Hematopoietic multipotent progenitor cell treated with erythropoietin and hydrocortisone succinate and interleukin-3 and kit ligand, for 4 days (in vitro differentiated cells): ENCODE measurements at places on chromosomes 7 and 10.

GRCh38 chr10:14332903-14333302 is 2.2 kb upstream of the FRMD4A start:
- no peak for DNase-seq

DNA sequence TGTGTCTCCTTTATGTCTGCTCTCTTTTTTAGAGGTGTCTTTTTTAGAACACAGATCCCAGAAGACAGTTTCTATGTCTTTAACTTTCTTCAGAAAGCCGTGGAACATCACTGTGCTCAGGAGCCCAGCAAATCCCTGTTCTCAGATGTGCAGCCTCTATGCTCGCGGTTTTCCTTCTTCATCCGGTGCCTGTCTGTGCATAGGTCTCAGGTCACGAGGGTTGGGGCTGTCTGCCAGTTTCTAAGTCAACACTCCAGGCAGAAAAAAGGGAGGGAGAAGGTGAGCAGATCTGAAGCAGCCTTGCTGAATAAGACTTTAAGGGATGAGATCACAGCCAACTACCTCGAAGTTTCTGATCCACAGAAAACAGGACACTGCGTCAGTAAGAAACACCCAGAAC is 68.5 kb downstream of the CRTAC1 start:
- DNase-seq = no peak

- no peak for DNase-seq
Measured at GRCh38 chr7:157129907-157130460, 8.7 kb upstream of the UBE3C start.

DNA sequence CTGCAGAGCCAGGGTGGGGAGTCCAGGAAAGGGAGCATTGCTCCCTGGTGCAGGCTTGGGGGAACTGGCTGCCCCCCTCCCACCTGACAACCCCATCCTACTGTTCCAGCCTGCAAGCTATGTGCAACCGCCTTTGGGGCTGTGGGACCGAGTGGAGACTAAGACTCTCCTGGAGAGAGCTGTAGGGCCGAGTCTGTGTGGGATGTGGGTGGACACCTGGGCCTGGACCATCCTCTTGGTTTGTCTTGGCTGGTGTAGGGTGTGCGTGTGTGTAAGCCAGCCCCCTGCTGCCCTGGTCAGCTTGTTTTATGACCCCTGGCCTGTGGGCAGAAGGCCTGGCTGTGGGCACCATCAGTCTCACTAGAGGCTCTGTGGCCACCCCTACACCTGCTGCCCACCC is 1.6 kb upstream of the RAMP3 start:
- DNase-seq = no peak

GRCh38 chr10:79266543-79267312 is 80.5 kb upstream of the PPIF start:
- peak; percentile 76 for DNase-seq

DNA sequence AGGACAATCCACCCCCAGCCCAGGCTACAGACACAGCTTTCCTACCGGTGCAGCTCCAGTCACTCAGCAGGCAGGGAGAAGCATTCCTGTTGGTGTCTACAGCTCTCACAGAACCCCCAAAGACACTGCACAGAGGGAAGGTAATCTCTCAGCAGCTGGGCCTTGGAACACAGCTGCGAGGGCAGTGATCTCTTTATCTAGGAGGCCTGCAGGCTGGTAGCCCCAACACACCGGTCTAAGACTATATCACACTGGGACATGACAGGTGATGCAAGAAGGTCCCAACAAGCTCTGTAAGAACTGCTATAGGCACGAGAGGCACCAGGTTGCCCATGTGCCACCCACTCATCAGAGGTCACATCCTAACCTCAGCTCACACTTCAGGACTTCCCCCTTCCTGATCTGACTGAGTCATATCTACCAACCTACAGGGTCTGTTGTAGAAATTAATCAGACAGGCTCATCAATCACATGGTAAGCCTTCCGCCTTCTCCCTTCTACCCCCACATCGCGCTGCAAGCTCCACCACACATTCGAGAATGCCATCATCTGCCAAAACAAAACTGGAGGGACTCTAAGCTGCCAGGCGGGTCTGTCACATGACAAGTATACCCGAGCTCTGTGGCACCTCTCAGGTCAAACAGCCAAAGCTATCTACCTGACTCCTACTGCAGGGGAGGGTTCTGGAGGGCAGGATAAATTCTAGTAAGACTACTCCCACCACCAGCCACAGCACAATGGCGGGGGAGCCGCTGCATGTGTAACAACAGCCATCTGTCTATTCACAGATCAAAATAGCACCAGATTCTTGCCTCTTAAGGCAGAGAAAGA is 26.1 kb downstream of the FAM53B start:
- DNase-seq = peak; percentile 96

GRCh38 chr10:127872011-127872761 is 20.6 kb downstream of the CLRN3 start:
- no peak for DNase-seq

DNA sequence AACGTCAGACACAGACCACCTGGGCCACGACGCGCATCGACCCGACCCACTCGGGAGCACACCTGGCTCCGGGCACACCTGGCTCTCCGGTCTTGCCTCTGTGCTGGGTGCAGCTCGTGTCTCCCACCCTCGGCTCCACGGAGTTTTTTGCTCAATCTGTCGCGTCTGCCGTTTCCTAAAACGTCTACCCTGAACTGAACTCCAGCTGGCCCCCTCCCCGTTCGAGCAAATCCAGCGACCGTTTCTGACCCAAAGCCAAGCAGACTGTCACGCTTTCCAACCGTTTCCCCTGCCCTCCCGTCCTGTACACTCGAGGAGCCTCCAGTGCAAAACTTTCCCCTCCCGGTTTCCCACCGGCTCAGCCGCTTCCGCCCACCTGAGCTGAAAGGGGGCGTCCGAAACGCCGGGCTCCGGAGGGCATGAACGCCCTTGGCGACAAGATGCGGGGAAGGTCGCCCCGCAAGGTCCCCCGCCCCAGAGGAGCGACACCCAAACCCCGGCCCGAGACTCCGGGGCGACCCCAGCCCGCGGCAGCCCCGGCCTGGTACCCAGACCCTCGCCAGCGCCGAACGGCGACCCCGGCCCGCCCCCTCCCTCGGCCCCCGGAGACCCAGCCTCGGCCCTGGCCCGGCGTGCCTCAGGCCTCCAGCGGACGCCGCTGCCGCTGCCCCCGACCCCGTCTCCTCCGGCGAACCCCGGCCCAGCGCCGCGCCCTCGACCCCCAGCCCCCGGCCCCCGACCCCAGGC is 557 bp downstream of the CYTH3 start:
- DNase-seq = peak; percentile 36

GRCh38 chr7:36132012-36132411 is 21.0 kb upstream of the EEPD1 start:
- DNase-seq = peak; percentile 39

- DNase-seq = no peak
Measured at GRCh38 chr7:27992097-27992496, 188.5 kb downstream of the JAZF1 start.
